ENCODE measurements at places on chromosomes 12 and 14.

GRCh38 chr12:48973531-48973930, 2.0 kb upstream of the WNT10B start:
- peak; percentile 48 for DNase-seq

GRCh38 chr14:91754819-91755218, 22.9 kb upstream of the CATSPERB start:
- no peak for DNase-seq

- DNase-seq = no peak
Measured at GRCh38 chr14:52238682-52239081, 28.8 kb upstream of the PTGDR start.

DNA sequence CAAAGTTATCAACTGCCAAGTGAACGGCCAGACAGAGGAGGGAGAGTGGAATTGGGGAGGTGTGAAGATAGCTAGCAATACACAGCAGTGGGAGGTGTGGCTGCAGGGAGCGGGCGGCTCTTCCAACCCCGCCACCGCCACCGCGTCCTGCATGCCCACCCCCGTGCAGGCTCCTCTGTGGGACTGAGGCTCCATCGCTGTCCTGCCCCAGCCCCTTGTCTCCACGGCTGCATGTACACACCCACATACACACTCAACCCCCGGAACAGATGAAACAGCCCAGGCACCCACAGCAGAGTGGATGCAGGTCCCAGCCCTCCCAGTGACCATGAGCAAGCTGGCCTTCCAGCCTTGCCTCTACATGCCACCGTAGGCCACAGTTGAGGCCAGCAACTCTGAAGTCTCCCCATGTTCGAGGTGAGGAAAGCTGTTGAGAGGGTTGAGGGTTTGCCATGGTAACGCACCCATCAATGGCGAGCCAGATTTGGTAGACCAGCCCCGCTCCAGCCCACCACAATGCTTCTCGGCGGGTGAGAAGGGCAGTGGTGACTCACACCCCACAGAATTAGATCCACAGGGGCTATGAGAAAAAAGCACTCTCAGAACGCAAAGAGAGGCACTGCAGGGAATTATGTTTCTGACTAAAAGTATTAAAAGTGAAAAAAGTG, 39.3 kb downstream of the PITPNM2 start:
- no peak for DNase-seq

GRCh38 chr12:25266497-25266896, 15.8 kb upstream of the KRAS start:
- DNase-seq = no peak

GRCh38 chr14:93970585-93970964, 5.8 kb downstream of the ASB2 start:
- no peak for DNase-seq

- DNase-seq = no peak
Measured at GRCh38 chr12:52899338-52900035, 5.4 kb downstream of the KRT8 start.

- DNase-seq = no peak
Measured at GRCh38 chr12:93530358-93530757, 42.1 kb upstream of the SOCS2 start.

DNA sequence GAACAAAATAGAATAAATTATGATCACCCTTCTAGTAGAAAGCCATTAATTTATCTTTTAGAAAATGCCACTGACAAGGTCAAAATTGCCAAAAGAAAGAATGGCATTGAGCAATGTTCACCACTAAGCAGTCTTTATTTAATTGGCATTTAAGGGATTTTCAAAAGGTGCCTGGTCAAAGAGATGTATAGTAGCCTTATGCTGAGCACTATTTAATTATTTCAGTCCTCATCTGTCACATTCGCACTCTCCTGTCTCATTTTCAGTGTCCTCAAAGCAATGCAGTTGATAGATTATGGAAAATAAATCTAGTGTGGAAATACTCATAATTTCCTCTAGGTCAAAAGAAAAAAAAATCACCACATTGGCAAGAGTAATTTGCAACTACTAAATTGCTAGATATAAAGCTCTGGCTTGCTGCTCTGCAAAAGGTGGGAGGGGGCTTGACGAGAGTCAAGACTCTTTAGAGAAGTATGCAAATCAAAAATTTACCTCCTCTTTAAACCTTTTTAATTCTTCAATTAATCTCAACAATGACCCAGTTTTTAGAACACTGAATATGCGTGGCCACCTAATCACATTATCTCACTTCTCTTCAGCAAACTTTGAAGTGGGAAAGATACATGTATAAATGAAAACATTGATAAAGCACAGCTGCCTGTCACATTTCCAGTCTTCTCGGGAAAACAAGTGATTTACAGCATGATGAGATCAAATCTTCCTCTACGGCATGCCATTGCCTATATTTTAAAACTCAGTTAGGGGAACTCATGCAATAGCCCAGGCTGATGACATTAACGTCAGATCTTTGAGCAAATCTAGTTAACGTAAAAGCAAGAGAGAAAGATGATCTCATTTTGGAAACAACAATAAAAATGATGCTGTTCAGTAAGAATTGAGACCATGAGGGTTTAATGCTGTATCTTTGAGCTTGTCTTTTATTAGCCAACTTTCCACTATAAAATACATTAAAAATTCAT, 373.1 kb upstream of the DCN start:
- DNase-seq = no peak

- DNase-seq = no peak
Measured at GRCh38 chr12:119705182-119705581, 37.2 kb downstream of the PRKAB1 start.

DNA sequence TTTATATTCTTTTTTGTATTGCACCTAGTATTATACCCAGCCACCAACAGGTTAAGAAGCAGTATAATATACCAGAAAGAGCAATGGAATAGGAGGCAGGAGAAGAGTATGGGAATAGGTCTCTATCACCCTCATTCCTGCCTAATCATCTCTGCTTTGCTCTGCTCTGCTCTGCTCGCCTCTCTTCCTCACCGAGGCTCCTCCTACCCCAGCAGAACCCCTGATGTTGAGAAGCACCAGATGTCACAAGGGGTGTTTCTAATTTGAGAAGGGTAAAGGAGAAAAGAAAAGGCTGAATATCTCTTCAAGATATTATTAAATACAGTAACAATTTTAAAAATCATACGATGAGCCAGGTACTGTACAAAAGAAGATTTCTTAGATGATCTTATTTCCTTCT, 89.0 kb downstream of the STON2 start:
- no peak for DNase-seq

DNA sequence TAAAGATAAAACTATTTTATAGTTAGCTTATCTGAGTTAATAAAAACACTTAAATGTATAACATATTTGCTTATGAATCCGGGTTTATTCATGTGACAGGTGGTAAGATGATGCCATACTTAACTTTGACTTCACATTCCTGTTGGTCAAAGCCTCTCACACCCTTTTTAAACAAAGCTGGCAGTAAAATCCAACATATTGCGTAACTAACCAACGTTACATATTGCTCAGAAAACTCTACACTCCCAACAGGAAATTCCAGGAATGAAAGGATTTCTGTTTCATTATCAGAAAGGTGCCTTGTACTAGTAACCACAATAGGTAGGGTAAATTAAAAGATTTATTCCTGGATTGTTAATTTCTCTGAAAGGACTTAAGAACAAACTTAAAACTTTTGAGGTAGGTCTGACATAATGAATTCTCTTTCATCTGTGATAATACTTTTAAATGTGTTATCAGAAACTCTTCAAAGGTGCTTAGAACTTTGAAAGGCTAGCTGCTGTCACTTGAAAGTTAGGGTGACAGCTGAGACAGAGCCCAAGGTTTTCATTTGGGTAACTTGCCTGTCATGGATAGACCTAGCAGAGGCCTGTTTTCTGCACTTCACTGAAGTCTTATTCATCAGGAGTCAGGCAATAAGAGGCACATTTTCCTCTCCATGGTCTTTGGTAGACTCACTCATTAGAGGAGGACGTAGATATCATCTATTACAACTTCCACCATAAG, 23.8 kb upstream of the CATSPERB start:
- DNase-seq = no peak

DNA sequence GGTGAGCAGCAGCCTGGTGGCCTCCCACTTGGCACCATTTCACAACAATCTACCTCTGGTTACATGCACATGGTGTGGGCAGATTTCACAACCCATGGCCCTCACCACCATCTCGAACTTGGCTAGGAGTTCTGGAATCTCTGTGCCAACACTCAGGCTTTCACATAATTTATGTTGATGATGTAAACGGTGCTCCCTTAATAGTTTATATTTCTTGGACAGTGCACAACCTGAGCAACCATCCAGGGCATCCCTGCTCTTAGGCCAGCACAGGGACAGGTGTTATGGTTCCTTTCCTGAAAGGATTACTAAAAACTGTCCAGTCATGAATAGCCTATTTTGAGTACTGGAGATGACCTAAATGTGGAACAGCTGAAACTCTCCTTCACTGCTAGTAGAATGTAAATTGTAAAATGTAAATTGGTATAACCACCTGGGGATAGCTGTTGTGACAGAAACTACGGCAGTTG, 28.6 kb downstream of the ABCB9 start:
- DNase-seq = no peak

- DNase-seq = no peak
Measured at GRCh38 chr12:94141892-94142291, 6.5 kb upstream of the PLXNC1 start.

- DNase-seq = no peak
Measured at GRCh38 chr14:93752980-93753561, 35.2 kb downstream of the PRIMA1 start.

GRCh38 chr14:20441461-20441860, 5.5 kb upstream of the KLHL33 start:
- no peak for DNase-seq

DNA sequence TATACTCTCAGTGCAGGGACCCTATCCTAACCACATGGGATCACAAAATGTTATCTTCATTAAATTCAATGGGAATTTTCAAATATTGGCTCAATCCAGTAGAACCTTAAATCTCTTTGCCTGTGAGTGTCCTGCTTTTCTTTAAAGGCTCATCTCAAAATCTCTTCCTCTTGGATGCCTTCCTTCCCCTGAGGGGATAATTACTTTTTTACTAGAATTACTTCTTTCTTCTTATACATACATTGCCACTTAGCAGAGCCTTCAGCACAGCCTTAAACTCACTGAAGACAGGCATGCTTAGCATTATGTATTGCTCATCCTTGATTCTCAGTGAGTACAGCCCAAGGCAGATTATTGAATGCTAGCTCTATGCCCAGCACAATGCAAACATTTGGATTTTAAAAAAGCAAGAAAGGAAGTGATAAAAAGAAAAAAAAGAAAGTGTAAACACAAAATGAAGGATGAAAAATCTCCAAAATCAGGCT, 1918.0 kb upstream of the FLRT2 start:
- DNase-seq = no peak

- no peak for DNase-seq
Measured at GRCh38 chr12:112782943-112783342, 8.6 kb upstream of the RPH3A start.

DNA sequence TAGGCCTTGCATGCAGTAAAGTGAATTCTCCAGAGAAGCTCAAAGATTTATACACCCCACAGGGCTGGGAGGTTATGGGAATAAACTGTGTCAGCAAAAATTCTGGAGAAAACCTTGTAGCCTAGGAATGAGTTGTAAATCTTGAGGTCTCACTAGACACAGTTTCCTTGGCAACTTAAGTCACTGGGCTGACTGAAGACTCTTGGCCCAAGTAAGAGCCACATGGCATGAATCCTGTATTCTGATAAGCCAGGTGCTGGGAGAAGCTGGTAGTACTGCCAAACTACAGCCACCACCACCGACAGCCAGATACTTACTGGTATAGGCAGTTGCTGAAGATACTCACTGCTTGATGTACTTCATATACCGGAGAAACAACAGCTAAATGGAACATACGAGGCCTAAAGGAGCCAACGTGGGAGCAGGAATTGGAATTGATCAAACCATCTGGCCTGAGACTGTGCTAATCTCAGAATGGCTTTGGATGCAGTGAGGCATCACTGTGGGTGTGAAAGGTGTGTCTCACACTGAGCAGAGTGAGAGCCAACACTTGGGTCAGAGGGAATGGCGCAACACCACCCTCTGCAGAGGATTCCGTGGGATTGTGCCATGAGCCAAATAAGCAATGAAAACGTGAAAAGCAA, 102.8 kb upstream of the TMCC3 start:
- no peak for DNase-seq

- DNase-seq = no peak
Measured at GRCh38 chr12:92547420-92547819, 155.4 kb upstream of the PLEKHG7 start.

GRCh38 chr12:93415723-93416464, 25.9 kb downstream of the UBE2N start:
- DNase-seq = no peak
